ENCODE measurements at places on chromosomes 3 and 15. TPM values are rescaled to one million over a fixed set of nuclear protein-coding genes. Genes with fewer than 3 reads are reported as not detected.

GRCh38 chr15:39125226-39125625 lies 455.7 kb upstream of the THBS1 start:
- H3K27me3 ChIP-seq: no peaks in the 10 kb centered on the region
- peaks cover 22% of the 10 kb centered on the region for H3K4me1 ChIP-seq
- H3K4me3 ChIP-seq: no peak overlapping the region
- DNase-seq: no peak
- H3K36me3 ChIP-seq: no peaks in the 10 kb centered on the region
- H3K27ac ChIP-seq: no peak overlapping the region

DNA sequence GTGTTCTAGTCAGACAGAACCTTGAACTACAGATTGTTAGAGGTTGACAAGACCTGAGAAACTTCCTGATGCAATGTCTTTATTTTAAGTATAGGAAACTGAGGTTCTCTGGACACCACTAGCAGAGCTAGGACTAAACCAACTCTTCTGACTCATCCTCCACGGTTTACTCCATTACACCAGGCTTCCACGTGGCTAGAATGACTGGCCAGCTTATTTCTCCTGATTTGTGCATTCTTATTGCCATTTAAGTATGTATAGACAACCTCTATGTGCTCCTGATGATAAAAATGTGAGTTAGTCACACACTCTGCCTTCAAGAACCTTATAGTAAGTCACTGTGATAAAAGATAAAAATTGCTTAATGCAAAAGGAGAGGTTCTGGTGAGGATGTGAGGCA lies 182.7 kb downstream of the MEX3B start:
- no peaks in the 10 kb centered on the region for H3K27me3 ChIP-seq
- no peak overlapping the region for H3K4me3 ChIP-seq
- no peaks in the 10 kb centered on the region for H3K4me1 ChIP-seq
- no peaks in the 10 kb centered on the region for H3K36me3 ChIP-seq
- no peak for DNase-seq

- H3K27me3 ChIP-seq: no peaks in the 10 kb centered on the region
- no peak overlapping the region for H3K4me3 ChIP-seq
- H3K36me3 ChIP-seq: no peaks in the 10 kb centered on the region
- peaks cover 5% of the 10 kb centered on the region for H3K4me1 ChIP-seq
- no peak for DNase-seq
These were observed 5.9 kb upstream of the SYNM start for GRCh38 chr15:99098991-99099390.

GRCh38 chr3:131803113-131803512 lies 231.7 kb downstream of the CPNE4 start:
- H3K4me1 ChIP-seq: no peaks in the 10 kb centered on the region
- H3K36me3 ChIP-seq: no peaks in the 10 kb centered on the region
- H3K27me3 ChIP-seq: no peaks in the 10 kb centered on the region
- H3K4me3 ChIP-seq: no peak overlapping the region

DNA sequence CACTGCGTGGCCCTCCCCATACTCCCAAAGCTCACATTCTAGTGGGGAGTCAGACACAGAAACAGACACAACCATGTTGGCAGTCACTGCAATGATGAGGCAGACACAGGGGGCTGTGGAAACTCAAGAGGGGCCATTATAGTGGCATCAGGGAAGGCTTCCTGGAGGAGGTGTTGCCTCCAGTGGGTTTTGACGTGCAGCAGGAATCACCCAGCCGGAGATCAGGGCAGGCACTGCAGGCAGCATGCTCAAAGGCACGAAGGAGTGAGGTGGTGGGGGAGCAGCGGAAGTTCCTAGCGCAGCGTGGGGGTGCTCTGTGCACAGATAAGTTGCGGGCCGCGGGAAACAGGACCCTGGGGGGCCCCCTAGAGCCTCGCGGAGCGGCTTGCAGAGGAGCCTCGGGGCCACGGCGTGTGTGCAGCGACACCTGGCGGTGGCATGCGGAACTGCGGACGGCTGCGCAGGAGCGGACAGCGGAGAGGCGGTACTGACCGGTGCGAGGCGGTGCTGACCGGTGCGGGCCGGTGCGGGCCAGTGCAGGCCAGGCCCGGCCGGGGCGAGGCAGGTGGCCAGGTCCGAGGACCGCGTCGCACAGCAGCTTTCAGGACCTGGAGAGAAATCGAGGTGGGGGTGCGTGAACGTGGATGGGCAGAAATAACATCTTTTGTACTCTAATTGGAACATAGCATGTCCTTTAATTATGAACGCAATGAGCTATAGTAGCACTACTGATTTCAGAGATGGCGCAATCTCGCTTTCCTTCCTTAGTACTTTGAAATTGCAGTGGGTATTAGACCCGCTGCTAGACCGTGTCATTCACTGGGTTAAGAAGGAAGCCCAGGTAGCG lies 101.5 kb downstream of the FBLN2 start:
- peak; percentile 80 for DNase-seq
- no peaks in the 10 kb centered on the region for H3K4me1 ChIP-seq
- H3K27ac ChIP-seq: no peak overlapping the region
- H3K4me3 ChIP-seq: no peak overlapping the region

DNA sequence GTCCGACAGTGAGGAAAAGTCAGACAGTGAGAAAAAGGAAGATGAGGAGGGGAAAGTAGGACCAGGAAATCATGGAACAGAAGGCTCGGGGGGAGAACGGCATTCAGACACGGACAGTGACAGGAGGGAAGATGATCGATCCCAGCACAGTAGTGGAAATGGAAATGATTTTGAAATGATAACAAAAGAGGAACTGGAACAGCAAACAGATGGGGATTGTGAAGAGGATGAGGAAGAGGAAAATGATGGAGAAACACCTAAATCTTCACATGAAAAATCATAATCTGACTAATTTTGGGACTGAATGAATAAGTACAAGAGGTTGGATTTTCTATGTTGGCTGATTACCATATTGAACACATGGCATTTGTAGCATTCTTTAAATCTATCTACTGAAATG lies 26.2 kb downstream of the SEC62 start:
- H3K4me3 ChIP-seq: no peak overlapping the region
- H3K36me3 ChIP-seq: no peaks in the 10 kb centered on the region
- no peak for DNase-seq
- no peak overlapping the region for H3K27ac ChIP-seq
- H3K4me1 ChIP-seq: no peaks in the 10 kb centered on the region

GRCh38 chr3:64300790-64301423 lies 75.6 kb upstream of the PRICKLE2 start:
- H3K36me3 ChIP-seq: no peaks in the 10 kb centered on the region
- H3K4me1 ChIP-seq: no peaks in the 10 kb centered on the region
- H3K4me3 ChIP-seq: no peak overlapping the region
- H3K27me3 ChIP-seq: no peaks in the 10 kb centered on the region
- no peak for DNase-seq
- H3K27ac ChIP-seq: no peak overlapping the region

- H3K4me1 ChIP-seq: peaks cover 4% of the 10 kb centered on the region
- no peaks in the 10 kb centered on the region for H3K27me3 ChIP-seq
- H3K4me3 ChIP-seq: no peak overlapping the region
- H3K27ac ChIP-seq: no peak overlapping the region
- H3K36me3 ChIP-seq: no peaks in the 10 kb centered on the region
These were observed 102.6 kb upstream of the SLC6A6 start for GRCh38 chr3:14299767-14300166.

DNA sequence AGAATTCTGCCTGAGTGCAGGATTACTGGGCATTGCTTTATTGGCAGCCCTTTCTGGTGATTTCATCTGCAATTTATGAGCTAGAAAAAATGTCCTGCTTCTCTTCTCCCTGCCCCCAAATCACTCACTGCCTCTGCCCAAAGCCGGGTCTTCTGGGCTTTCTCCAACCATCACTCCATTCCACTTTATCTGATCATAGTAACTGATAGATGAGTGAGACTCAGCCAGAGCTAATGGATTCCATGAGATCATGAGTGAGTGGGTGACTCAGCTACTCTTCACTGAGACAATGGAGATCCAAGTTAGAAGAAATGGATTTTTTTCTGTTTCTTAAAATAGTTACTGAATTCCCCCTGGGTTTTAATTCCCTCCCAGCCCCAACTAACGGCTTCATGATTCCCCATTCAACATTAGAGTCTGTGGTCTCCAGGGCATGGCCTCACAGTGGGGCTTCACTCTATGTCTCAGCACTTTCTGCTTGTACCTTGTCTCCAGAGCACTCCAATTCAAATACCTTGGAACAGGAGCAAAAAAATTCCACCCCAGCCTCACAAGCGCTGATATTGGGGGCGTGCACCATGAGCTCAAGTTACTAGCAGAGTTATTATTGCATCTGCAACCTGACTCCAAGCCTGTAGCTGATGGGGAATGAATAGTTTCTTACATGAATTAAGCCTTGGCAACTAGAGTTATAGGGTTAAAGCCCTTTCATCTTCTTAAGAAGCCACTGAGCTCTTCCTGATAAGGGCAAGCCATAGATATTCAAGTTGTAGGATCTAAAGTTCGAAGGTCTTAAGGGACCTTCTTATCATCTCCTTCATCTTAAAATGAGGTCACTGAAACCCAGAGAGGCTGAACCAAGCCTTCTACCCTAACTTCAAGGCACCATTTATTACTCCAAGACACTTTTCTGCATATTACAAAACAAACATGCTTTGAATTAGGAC lies 85.9 kb downstream of the AGBL1 start:
- no peaks in the 10 kb centered on the region for H3K27me3 ChIP-seq
- no peaks in the 10 kb centered on the region for H3K4me1 ChIP-seq
- DNase-seq: no peak
- no peak overlapping the region for H3K27ac ChIP-seq
- H3K36me3 ChIP-seq: no peaks in the 10 kb centered on the region

DNA sequence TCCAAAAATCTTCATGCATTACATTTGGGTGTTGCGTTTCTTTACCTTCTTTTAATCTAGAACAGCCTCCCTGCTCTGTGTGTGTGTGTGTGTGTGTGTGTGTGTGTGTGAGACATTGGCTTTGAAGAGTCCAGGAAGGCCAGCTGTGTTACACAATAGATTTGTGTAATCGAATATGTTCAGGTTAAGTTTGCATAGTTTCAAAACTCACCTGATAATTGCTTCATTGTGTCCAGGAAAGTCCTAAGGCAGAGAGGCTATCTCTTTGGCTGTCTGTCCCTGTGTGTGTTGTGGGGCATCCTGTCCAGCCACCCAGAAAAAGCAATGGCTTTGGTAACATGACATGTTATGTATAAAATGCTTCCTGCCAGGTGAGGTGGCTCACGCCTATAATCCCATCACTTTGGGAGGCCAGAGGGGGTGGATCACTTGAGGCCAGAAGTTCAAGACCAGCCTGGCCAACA lies 37.5 kb downstream of the ZNF710 start:
- no peaks in the 10 kb centered on the region for H3K36me3 ChIP-seq
- no peaks in the 10 kb centered on the region for H3K27me3 ChIP-seq
- H3K27ac ChIP-seq: no peak overlapping the region
- no peak for DNase-seq
- H3K4me1 ChIP-seq: peaks cover 48% of the 10 kb centered on the region

DNA sequence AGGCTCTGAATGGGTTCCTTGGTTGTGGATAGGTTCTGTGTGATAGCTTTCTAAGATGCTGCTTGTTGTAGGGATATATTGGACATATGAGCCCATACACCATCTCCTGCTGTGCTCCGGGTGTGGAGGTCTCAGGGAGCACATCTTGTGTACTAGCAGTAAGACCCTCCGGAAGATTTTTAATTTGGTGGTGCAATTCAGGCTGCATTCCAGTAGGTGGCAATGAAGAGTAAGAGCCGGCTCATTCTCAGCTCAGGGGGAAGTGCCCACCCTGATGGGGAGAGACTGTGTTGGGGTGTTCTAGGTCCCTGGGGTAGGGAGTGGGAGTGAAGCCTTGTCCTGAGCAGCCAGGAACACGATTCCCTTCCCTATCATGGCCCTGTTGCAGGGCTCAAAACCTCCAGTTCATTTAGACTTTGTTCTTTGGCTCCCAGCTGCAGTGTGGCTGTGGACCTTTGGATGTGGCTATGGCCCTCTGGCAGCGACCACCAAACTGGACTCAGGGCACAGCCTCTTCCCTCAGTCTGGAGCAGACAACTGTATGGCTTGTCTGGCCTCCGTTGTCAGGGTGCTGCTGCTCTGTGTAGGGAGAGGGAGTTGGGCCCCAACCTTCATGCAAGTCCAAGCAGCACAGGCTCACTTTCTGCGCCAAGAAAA lies 104.7 kb downstream of the UNC13C start:
- no peak overlapping the region for H3K27ac ChIP-seq
- H3K36me3 ChIP-seq: no peaks in the 10 kb centered on the region
- DNase-seq: no peak
- no peak overlapping the region for H3K4me3 ChIP-seq
- H3K27me3 ChIP-seq: peaks cover 9% of the 10 kb centered on the region
- no peaks in the 10 kb centered on the region for H3K4me1 ChIP-seq

- no peak overlapping the region for H3K27ac ChIP-seq
- H3K36me3 ChIP-seq: no peaks in the 10 kb centered on the region
- peak; percentile 26 for DNase-seq
- H3K4me3 ChIP-seq: no peak overlapping the region
- H3K4me1 ChIP-seq: no peaks in the 10 kb centered on the region
These were observed 626.1 kb downstream of the MAGI1 start for GRCh38 chr3:65412588-65412987.

DNA sequence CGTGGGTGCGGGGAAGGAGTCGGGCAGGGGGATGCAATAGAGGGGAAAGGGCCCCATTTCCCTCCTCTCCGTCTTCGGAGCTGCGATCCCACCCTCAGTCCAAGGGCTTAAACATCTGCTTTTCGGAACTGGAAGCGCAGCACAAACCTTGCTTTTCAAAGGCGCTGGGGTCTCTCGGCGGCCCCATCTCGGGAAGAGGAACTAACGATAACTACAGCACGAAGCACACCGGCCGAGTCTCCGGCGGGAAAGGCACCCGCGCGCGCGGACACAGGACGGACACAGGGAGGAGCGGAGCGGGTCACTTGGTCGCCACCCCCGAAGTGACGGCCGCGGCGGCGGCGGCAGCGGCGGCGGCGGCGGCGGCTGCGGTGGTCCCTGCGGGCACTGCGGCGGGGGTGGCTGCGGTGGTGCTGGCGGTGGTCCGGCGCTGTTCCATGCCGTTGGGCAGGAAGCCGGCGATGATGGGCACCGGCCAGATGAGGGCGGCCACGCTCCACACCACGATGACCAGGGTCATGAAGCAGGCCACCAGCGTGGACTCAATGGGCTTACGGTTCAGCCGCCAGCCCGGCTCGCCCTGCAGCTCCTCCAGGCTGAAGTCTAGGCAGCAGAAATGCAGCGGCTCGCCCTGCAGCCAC lies 1.1 kb downstream of the TMEM158 start:
- no peak overlapping the region for H3K27ac ChIP-seq
- H3K4me1 ChIP-seq: no peaks in the 10 kb centered on the region
- no peaks in the 10 kb centered on the region for H3K27me3 ChIP-seq
- peak overlapping the region; percentile 32 for H3K4me3 ChIP-seq
- H3K36me3 ChIP-seq: no peaks in the 10 kb centered on the region

DNA sequence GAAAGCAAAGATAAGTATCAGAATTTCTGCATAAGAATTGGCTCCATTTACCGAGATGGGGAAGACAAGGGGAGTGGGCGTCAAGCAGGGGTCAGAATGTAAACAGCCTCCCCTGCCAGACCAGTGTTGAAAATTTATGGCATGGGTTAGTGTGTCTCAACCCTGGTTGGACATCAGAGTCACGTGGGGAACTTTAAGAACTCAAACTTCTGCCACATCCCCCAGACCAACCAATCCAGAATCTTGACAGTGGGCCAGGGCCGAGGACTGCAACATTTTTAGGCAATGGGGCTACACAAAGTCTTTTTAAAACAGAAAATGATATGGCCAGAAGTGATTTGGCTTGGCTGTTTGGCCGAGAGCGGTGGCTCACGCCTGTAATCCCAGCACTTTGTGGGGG lies 14.3 kb upstream of the MASP1 start:
- no peak for DNase-seq
- no peaks in the 10 kb centered on the region for H3K36me3 ChIP-seq
- no peak overlapping the region for H3K27ac ChIP-seq

XIRP1 gene
- total RNA-seq: not detected
